ENCODE measurements at places on chromosomes 5 and 9. TPM values are rescaled to one million over a fixed set of nuclear protein-coding genes. Genes with fewer than 3 reads are reported as not detected.

Gene PCDHB7
- total RNA-seq: not detected

Gene UHRF2
- 47.8 TPM for total RNA-seq

Gene PHF2
- total RNA-seq: 13.6 TPM

Gene HACD4
- total RNA-seq: not detected

Gene CNTFR
- total RNA-seq: not detected

Gene SHB
- 42.8 TPM for total RNA-seq

Gene SMIM33
- total RNA-seq: not detected

Gene RGS7BP
- not detected for total RNA-seq

Gene BNC2
- 7.4 TPM for total RNA-seq

Gene ZNF474
- total RNA-seq: 0.08 TPM

Gene OR2V2
- total RNA-seq: not detected

Gene CDH10
- total RNA-seq: 0.06 TPM

Gene TIGD6
- total RNA-seq: 4.0 TPM

Gene CTNND2
- total RNA-seq: 0.18 TPM

Gene LCN2
- not detected for total RNA-seq

Gene CCDC112
- 8.6 TPM for total RNA-seq

Gene FANCG
- 49.5 TPM for total RNA-seq

Gene SLC25A2
- not detected for total RNA-seq

Gene PHF24
- not detected for total RNA-seq

Gene HEMGN
- not detected for total RNA-seq

Gene RAPGEF1
- total RNA-seq: 19.2 TPM

Gene SARDH
- 0.05 TPM for total RNA-seq

Gene PCDHA8
- not detected for total RNA-seq

Gene PCDHGA10
- 0.90 TPM for total RNA-seq

Gene IFNK
- total RNA-seq: not detected

Gene NAIP
- 0.17 TPM for total RNA-seq

Gene IFNA13
- total RNA-seq: not detected

Gene SLC6A3
- total RNA-seq: not detected

Gene ADGRD2
- not detected for total RNA-seq

Gene ANGPTL2
- 5.0 TPM for total RNA-seq

Gene NIPAL4
- not detected for total RNA-seq

Gene GPR150
- total RNA-seq: not detected

Gene SREK1IP1
- 7.6 TPM for total RNA-seq

Gene TRIM32
- total RNA-seq: 26.3 TPM

Gene DOLK
- total RNA-seq: 23.4 TPM

All from HT1080 (cell line).